MCF 10A (cell line): ENCODE measurements at places on chromosomes 13 and 19. TPM values are rescaled to one million over a fixed set of nuclear protein-coding genes. Genes with fewer than 3 reads are reported as not detected.
A peak's percentile ranks its signal among the peaks of the same experiment; 100 is the strongest.

Gene METTL21C
- not detected in 2 replicates for total RNA-seq

Gene SHISA7
- total RNA-seq = not detected in 2 replicates

Gene NKPD1
- total RNA-seq = 0.09 and 0.22 TPM in 2 replicates

- no peak overlapping the region for H3K4me3 ChIP-seq
- DNase-seq = peak; percentile 16
- no peak overlapping the region for H3K27ac ChIP-seq
- peaks cover 6% of the 10 kb centered on the region for H3K36me3 ChIP-seq
Observed at GRCh38 chr13:109480011-109480955, 306.1 kb downstream of the IRS2 start.

Gene CD177
- total RNA-seq = 0.26 and 0.96 TPM in 2 replicates

- H3K4me1 ChIP-seq = no peaks in the 10 kb centered on the region
- no peak for DNase-seq
- H3K36me3 ChIP-seq = no peaks in the 10 kb centered on the region
- H3K4me3 ChIP-seq = no peak overlapping the region
- no peak overlapping the region for H3K27ac ChIP-seq
Observed at GRCh38 chr13:50744116-50744660, 99.3 kb downstream of the DLEU7 start.

- peaks cover 46% of the 10 kb centered on the region for H3K4me1 ChIP-seq
- H3K36me3 ChIP-seq = no peaks in the 10 kb centered on the region
- H3K27me3 ChIP-seq = no peaks in the 10 kb centered on the region
- DNase-seq = peak; percentile 18
- H3K4me3 ChIP-seq = no peak overlapping the region
Observed at GRCh38 chr13:73168953-73169401, 110.2 kb downstream of the KLF5 start.
